NCI-H187 (cell line): ENCODE measurements at places on chromosomes 12 and 14.

DNA sequence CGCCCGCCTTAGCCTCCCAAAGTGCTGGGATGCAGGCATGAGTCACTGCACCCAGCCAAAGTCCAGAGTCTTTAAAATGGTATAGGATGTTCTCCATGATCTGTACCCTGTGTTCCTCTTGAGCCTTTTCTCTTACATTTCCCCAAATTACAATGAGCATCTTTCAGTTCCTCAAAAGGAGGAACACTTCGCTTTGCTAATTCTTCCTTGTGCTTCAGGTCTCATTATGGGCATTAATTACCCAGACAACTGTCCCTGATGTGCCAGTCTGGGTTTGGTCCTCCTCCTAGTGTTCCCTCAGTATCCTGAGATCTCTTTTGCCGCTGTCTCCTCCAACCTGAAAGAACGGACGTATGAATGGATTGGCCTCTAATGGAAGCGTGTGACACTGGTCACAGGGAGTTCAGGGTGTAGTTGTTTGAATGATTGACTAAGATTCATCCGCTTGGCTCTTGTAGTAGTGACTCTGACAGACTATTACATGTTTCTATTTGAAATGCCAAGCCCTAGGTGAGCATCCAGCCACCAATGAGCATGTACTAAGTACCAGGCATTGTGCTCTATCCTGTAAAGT is 8.2 kb downstream of the PRKCH start:
- DNase-seq = no peak

- DNase-seq = no peak
These were observed 29.5 kb downstream of the YAF2 start for GRCh38 chr12:42208574-42208973.

DNA sequence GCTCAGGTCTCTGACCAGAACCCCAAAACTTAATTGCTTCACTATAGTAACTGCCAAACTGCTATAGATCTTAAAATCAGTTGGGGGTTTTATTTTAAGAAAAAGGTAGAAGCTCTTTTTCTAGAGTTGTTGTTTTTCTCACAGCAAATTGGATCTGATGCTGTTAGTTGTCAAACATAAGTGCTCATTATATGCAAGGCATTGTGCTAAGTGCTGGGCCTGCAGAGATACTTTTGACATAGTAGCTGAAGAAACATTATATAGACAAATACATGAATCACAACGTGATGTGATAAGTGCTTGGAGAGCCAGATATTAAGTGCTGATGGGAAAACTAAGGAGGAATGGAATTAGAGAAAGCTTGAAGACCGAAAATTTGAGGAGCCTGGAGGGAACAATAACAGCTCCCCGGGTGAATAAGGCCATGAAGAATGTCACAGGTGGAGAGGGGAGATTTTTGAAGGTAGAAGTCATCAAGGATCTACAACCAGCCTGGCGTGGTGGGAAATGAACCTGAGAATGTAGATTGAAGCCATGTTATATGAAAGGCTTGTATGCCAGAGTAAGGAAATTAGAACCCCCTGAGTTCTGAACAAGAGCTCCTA is 126.5 kb downstream of the DYRK2 start:
- DNase-seq = no peak

GRCh38 chr14:99352688-99353280 is 80.8 kb upstream of the BCL11B start:
- DNase-seq = no peak

GRCh38 chr12:52542785-52543318 is 10.1 kb downstream of the KRT71 start:
- DNase-seq = no peak

DNA sequence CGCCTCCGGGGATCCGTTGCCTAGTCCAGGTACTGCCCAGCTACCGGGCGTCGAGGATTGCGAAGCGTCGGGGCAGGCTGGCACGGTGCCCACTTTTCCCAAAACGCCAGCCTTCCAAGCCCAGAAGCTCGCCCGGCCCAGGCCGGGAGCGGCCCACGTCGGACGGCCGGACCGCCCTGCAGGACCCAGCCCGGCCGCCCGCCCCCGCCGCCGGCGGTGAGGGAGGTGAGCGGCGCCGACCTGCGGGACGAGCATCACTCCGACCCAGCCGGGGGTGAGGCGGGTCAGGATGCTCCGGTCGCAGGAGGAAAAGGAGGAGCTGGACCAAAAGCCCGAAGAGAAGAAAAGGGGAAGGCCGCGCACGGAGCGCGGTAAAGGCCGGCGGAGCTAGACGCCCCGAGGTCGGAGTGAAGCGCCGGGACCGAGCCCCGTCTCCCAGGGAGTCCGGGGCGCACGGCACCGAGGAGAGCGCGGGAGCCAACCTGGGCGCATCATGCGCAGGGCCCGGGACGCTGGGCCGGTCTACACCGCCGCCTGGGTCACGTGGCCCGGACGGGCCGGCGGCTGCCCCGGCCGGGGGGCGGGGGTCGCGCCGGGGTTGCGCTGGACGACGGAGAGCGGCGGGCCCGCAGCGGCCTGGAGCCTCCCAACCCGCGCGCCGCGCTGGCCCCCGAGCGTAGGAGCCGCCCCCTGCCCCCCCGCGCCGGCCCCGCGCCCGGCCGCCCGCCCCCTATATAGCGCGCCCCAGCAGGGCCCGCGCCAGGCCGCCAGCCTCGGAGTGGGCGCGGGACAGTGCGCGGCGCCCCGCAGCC is at the start of gene AQP5:
Gene AQP5 (plus strand): TSS at position 762 of the 812 bp plus-strand sequence. CDS start 146 bp downstream, outside the sequence.
- no peak for DNase-seq

- no peak for DNase-seq
These were observed 139.7 kb downstream of the HELB start for GRCh38 chr12:66441905-66442559.

- no peak for DNase-seq
These were observed 7.4 kb downstream of the FOXN4 start for GRCh38 chr12:109301643-109302168.

DNA sequence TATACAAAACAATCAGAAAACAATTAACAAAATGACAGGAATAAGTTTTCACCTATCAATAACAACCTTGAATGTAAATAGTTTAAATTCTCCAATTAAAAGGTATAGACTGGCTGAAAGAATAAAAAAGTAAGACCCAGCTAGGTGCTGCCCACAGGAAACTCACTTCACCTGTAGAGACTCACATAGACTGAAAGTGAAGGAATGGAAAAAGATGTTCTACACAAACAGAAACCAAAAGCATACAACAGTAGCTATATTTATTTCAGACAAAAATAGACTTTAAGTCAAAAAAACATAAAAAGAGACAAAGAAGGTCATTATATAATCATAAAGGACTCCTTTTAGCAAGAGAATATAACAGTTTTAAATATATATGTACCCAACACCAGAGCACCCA is 152.4 kb upstream of the PWP1 start:
- no peak for DNase-seq

- no peak for DNase-seq
These were observed 751.0 kb upstream of the TMEM132C start for GRCh38 chr12:127515941-127516340.

GRCh38 chr12:64088431-64089349 is 133.4 kb downstream of the KICS2 start:
- no peak for DNase-seq

DNA sequence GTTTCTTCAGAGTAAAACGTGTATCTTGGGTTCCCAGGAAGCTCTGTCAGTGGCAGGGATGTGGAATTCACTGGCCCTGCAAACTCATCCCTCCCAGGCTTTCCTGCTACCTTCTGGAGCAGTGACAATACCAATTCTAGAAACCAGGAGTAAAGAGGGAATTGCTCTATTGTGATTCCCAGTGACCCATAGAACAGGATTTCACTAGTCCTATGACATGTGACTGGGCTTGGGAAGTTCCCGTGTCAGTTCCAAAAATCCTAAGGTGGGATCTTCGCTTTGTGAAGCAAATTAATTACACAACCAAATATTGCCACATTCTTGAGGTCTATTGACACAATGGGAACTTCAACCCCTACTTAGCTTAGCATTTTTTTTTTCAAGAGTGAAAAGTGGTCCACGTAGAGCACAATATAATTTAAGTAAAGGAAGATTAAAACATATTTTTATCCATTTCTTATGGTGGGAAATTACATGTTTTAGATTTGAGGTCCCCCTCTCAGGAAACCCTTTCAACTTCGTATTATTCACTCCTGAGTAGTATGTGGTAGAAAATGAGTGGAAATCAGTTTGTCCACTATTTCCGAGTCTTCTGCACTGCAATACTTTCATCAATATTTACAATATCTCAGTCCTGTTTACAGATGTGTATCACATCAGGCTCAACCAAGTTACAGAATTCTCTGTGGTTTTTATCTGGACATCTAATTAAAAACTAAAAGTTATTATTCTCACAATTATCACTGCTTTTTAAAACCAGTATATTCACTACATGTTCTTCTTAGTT is 88.9 kb upstream of the SOX5 start:
- DNase-seq = no peak

- no peak for DNase-seq
These were observed 126.1 kb downstream of the KCNK10 start for GRCh38 chr14:88196925-88197324.

DNA sequence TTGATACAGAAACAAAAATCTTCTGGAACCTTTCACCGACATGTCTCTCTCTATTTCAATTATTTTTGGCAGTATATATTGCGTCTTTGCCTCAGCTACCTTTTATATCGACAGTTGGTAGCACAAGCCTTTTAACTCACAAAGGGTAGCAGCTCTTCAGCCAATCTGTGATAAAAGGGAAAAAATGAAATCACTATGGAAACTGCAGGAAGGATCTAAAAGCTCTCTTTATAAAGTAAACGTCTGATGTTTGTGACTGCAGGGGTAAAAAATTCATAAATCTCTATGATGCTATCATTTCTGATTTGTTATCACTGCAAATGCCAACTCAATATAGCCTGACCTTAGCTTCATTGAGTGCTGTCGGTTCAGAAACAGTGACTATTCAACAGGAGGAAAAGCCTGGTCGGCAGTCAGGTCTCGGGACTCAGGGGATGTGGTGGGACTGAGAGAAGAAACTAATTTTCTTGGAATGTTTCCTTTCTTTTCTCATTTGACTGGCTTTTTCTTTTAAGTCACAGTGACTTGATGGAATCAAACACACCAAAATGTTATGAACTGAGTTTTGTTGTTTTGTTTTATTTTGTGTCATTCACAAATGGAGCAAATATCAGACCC is 5.9 kb upstream of the RMST start:
- DNase-seq = no peak

DNA sequence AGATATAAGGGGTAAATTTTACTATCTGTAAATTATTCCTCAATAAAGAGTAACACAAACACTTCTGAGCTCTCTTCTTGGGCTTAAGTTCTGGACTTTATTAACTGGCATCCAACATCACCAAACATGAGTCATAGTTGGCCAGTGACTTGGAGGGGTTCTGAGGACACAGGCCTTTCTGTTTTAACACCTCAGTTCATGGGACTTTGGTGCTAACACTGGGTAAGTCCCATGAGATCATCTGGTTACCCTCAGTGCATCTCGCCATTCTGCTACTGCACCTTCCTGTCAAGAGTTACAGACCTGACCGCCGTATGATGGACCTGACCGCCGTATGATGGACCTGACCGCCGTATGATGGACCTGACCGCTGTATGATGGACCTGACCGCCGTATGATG is 9.9 kb downstream of the SLC15A4 start:
- no peak for DNase-seq

- DNase-seq = no peak
These were observed 645 bp downstream of the JDP2 start for GRCh38 chr14:75428230-75429104.

DNA sequence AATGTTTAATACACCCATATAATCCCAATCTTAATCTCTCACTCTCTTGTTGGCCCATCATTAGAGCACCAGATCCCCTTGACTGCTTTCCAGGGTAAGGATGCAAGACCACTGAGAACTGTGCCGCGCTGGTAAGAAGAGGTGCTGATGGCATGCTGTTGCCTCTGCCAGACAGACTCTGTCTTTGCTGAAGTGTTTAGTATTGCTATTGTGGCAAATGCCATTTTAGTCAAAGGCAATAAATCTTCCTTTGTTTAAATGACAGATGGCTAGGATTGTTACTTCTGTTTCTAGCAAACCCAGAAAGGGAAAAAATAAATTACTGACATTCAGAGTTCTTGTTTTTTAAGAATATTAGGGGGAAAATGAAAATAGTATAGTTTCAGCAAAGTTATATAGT is 152.3 kb downstream of the MON2 start:
- peak; percentile 11 for DNase-seq

DNA sequence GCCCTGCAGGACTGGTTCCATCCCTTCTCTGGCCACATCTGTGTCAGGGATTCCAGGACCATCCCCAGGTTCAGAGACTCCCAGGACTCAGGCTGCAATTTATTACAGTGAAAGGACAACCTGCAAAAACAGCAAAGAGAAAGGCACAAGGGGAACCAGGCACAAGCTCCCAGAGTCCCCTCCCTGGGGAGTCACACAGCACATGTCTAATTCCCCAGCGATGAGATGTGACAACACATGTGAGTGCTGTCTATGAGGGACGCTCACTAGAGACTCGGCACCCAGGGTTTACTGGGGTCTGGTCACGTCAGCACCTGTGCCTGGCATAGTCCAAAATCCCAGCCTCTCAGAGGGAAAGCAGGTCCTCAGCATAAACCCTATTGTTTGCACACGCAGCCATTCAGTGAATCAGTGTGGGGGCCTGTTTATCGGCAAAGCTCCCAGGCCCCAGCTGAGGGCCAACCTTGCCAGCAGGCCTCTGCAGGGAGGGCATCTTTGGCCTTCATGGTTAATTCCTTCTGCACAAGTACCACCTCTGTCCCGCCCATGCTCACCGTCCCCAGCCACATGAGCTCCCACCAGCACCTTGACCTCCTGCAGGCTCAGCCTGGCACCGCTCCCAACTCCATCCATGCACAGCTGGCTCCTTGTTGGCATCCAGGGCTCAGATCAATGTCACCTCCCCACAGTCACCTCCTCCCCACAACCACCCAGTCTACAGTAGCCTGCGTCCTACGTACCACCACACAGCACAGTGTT is 198.9 kb upstream of the SFSWAP start:
- no peak for DNase-seq

DNA sequence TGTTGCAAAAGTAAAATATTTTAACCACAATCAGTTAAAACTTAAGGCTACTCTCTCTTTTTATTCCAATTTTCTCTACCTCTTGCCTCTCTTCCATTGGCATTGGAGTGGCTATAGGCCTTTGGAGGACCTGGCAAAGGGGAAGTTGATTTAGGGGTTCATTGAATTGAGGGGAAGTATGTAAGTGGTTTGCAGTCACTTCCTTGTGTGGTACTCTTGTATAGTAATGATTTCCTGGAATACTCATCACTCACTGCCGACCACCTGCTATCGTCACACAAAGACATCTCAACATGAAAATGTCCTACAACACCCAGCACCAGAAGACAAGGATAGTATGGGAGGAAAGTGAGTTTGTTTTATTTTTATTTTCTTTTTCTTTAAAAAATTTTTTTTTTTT is 45.7 kb upstream of the CPM start:
- DNase-seq = no peak

- peak; percentile 80 for DNase-seq
These were observed 30.9 kb upstream of the TUBA1C start for GRCh38 chr12:49233842-49234526.

- peak; percentile 27 for DNase-seq
These were observed 867 bp downstream of the C12orf42 start for GRCh38 chr12:103494734-103495468.

DNA sequence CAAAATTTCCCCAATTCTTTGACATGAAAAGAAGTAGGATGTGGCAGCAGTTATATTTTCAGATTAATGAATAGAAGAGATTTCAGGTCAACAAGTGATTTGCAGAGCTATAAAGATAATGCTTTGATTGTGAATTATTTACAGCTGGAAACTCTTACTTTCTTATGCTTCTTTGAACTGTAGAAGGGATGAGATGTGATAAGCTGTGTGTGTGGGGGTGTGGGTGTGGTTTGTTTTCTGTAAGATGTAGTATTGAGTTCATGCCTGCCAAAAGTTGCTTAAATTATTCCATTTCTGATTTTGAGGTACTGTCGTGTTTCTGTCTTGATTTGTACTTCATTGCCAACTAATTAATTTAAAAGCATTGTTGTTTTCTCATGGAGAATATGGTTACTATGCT is 22.7 kb downstream of the AEBP2 start:
- DNase-seq = no peak
